ENCODE measurements at places on chromosomes 6 and 20.

GRCh38 chr6:161660666-161661571 lies 387.1 kb upstream of the AGPAT4 start:
- H3K27ac ChIP-seq = no peak overlapping the region
- H3K4me3 ChIP-seq = no peak overlapping the region
- no peak for DNase-seq
- no peaks in the 10 kb centered on the region for H3K36me3 ChIP-seq

- no peaks in the 10 kb centered on the region for H3K36me3 ChIP-seq
- no peaks in the 10 kb centered on the region for H3K4me1 ChIP-seq
- no peak for DNase-seq
- H3K4me3 ChIP-seq = no peak overlapping the region
These were observed 37.7 kb upstream of the DEFB112 start for GRCh38 chr6:50087231-50087954.

DNA sequence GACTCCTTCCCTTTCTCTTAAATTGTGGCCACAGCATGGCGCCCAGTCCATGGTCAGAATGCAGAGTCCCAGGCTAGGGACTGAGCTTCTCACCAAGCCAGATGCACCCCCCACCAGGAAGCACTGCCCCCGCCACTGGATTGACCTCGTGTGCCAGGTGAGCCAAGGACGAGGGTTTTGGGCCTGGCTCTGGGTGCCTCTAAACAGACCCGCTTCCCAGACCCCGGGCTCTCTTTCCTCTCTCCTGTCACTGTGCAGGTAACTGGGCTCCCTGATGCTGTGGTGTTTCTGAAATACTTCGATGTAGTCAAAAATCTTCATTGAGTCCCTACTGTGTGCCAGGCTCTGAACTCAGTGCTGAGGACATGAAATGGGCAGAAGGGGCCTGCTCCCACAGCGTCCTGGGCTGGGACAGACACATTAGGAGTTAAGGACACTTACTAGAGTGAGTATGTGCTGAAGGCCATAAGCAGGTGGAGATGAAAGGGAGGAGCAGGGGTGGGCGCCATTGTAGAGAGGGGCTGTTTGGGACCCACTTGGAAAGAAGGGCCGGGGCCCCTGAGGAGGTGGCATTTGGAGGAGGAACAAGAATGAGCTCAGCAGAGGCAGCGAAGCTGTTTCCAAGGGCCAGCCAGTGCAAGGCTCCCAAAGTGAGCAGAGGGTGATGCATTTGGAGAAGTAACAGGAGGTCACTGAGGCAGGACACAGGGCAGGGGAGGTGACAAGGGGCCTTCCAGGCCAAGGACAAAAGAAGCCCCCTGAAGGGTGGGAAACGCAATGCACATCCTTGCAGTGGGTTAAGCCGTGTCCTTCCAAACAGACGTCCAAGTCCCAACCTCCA lies 217.1 kb downstream of the ANKRD60 start:
- peaks cover 22% of the 10 kb centered on the region for H3K27me3 ChIP-seq
- no peak overlapping the region for H3K27ac ChIP-seq
- no peaks in the 10 kb centered on the region for H3K36me3 ChIP-seq
- no peak for DNase-seq
- H3K4me1 ChIP-seq = no peaks in the 10 kb centered on the region

- peaks cover 7% of the 10 kb centered on the region for H3K4me1 ChIP-seq
- no peak for DNase-seq
- no peaks in the 10 kb centered on the region for H3K36me3 ChIP-seq
- no peak overlapping the region for H3K4me3 ChIP-seq
- peak overlapping the region; percentile 86 for H3K27ac ChIP-seq
- H3K27me3 ChIP-seq = no peaks in the 10 kb centered on the region
These were observed 144.3 kb upstream of the SULF2 start for GRCh38 chr20:47929368-47930115.

DNA sequence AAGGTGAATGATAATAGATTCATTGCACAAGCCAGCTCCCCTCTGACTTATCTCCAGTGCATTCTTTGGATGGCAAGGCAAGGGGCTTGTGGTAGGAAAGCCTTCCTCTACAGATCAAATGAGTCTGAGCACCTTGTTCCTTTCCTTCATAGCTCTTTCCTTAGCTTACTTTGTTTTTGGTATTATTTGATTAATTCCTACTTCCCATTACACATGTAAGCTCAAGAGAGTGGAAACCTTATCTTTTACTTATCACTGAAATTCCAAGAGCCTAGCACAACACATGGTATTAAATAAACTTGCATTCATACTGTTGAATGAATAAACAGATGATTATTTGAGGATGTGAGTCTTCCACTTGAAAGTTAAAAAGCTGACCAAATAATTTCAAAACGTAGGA lies 41.7 kb downstream of the FRK start:
- H3K4me3 ChIP-seq = no peak overlapping the region
- H3K27ac ChIP-seq = no peak overlapping the region
- no peaks in the 10 kb centered on the region for H3K27me3 ChIP-seq
- no peaks in the 10 kb centered on the region for H3K36me3 ChIP-seq
- peaks cover 10% of the 10 kb centered on the region for H3K4me1 ChIP-seq

All from esophagus squamous epithelium (tissue), 5 donors.